Pancreas (tissue), 10 donors: ENCODE measurements at places on chromosomes 16 and 17. TPM values are rescaled to one million over a fixed set of nuclear protein-coding genes. Genes with fewer than 3 reads are reported as not detected.

GRCh38 chr17:45369421-45369820, 52.6 kb upstream of the MAP3K14 start:
- no peaks in the 10 kb centered on the region for H3K27me3 ChIP-seq
- H3K4me1 ChIP-seq, result peaks cover 13% of the 10 kb centered on the region
- H3K36me3 ChIP-seq, result no peaks in the 10 kb centered on the region
- no peak for DNase-seq

DNA sequence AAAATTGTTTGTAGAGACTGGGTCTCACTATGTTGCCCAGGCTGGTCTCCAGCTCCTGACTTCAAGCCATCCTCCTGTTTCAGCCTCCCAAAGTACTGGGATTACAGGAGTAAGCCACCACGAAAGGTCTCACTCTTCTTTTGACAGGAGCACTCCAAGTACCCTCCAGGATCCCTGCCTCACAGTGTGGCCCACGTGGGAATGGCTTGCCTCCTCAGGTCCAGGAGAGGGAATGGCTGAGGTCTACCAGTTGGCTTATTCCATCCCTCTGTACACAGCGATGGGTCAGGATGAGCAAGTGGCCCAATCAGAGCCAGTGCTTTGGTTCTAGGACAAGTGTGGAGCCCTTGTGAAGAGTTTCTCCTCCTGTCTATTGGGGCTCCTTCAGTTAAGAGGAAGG, 73.7 kb upstream of the ZNF423 start:
- H3K4me1 ChIP-seq, result no peaks in the 10 kb centered on the region
- H3K4me3 ChIP-seq, result no peak overlapping the region
- DNase-seq, result no peak
- no peaks in the 10 kb centered on the region for H3K27me3 ChIP-seq

DNA sequence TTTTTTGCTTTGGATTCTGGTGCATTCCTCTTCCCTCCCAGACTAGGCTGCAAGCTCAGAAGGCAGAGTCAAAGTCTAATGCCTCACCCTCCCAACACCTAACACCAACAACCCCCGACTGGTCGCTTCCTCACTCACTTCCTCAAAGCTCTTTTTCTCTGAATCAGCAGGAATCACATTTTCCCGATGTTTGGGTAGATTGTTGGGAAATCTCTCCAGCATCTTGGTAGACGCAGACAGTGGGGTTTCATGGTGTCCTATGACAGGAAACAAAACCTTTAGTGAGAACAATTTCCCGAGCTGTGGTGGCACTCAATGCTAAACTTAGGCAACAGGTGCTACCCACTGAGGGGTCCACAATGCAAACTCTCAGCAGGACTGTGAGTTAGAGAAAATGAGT, 39.9 kb upstream of the ICAM2 start:
- no peak for DNase-seq
- no peak overlapping the region for H3K27ac ChIP-seq
- no peak overlapping the region for H3K4me3 ChIP-seq
- no peaks in the 10 kb centered on the region for H3K27me3 ChIP-seq
- peaks cover 57% of the 10 kb centered on the region for H3K4me1 ChIP-seq

DNA sequence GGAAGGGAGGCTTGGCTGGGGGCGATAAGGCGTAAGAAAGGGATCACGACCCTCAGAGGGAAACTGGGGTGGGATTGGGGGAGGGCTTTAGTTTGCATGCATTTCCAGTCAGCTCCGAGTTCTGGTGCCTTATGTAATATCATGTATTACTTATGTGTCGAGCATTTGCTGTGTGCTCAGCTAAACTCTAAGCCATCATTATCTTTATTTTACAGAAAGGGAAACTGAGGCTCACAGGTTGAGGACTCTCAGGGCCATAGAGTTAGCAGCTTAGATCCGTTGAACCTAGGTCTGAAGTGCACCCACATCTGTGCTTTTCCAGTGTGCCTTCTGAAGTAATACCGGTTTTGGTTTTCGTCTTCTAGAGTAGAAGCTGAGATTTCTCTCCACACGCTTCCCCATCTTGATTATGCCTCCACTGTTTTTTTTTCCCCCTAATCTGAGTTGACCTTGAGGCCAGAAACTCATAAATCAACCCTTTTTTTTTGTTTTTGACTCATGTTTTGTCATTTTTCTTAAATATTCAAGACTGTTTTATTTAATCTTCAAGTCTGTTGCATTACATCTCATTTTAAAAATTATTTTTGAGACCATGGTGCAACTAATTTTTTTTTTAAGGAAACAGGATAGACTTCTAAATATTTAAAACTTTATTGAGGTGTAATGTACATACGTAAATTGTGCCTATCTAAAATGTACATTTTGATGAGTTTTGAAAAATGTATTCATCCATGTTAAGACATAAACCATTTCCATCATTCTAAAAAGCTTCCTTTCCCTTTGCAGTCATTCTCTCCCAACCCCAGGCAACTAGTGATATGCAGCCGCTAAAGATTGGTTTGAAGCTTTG, 741 bp downstream of the CYB5B start:
- no peak for DNase-seq
- no peaks in the 10 kb centered on the region for H3K36me3 ChIP-seq
- H3K4me1 ChIP-seq, result no peaks in the 10 kb centered on the region
- H3K4me3 ChIP-seq, result peak overlapping the region; percentile 70
- H3K27ac ChIP-seq, result peak overlapping the region; percentile 74
- no peaks in the 10 kb centered on the region for H3K27me3 ChIP-seq

DNA sequence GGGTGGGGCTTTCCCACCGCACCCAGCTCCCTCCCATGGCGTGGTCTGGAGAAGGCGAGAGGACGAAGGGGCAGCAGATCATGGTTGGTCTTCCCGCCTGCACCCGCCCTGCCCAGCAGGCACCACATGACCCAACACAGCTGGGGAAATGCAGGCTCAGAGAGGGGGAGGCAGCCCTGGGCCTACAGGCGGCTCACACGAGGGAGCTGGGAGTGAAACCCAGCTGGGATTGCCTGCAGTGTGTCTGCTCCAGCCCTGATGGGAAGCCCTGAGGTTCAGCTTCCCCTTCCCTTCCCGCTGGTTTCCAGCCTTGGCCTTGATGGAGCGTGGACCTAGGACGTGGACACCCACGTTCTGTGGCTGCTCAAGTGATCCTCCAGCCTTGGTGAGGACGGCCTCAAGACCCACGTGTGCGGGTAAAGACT, 20.0 kb upstream of the PABPN1L start:
- H3K36me3 ChIP-seq, result no peaks in the 10 kb centered on the region
- no peak overlapping the region for H3K27ac ChIP-seq
- DNase-seq, result no peak
- H3K27me3 ChIP-seq, result no peaks in the 10 kb centered on the region

- no peaks in the 10 kb centered on the region for H3K4me1 ChIP-seq
- H3K27me3 ChIP-seq, result no peaks in the 10 kb centered on the region
- H3K36me3 ChIP-seq, result no peaks in the 10 kb centered on the region
Observed at GRCh38 chr17:62892870-62893338, 73.1 kb upstream of the TANC2 start.

GRCh38 chr16:83974475-83974874, 6.4 kb downstream of the NECAB2 start:
- H3K4me3 ChIP-seq, result no peak overlapping the region
- H3K27ac ChIP-seq, result no peak overlapping the region
- H3K27me3 ChIP-seq, result no peaks in the 10 kb centered on the region
- DNase-seq, result no peak
- no peaks in the 10 kb centered on the region for H3K36me3 ChIP-seq

- no peak for DNase-seq
- no peaks in the 10 kb centered on the region for H3K27me3 ChIP-seq
- no peak overlapping the region for H3K4me3 ChIP-seq
Observed at GRCh38 chr16:31080756-31081419, 6.7 kb downstream of the ZNF646 start.

DNA sequence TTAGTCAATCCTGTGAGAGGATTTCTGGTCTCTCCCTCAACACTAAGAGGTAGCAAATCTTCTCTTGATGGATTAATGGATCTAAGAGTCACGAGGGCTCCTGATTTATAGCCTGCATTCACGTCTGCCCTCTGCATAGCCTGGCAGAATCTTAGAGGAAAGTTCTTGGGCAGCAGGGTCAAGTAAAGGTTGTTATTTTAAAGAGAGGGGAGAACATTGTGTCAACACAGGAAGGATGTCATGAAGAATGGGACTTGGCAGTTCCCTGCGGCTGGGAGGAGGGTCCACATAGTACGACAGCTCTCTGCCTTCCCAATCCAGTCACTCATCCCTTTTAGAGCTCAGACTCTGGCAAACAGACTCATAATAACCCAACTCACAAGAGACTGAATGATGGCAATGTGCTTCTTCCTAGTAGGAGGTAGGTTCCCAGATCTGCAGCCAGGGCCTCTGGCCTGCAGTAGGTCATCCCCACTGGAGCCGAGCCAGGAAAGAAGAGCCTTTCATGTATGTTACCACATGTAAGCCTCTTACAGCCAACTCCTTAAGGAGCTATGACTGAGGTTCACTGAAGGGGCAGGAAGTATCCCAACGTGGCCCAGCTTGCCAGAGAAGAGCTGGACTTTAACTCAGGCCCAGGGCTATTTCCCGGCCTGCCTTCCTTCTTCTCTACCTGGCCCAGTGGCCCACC, 25.4 kb upstream of the RPTOR start:
- no peaks in the 10 kb centered on the region for H3K27me3 ChIP-seq
- H3K27ac ChIP-seq, result no peak overlapping the region
- H3K4me1 ChIP-seq, result no peaks in the 10 kb centered on the region
- no peak overlapping the region for H3K4me3 ChIP-seq
- no peaks in the 10 kb centered on the region for H3K36me3 ChIP-seq

The TSR1 gene
- 13.7 TPM for total RNA-seq
